Regular cardiac myocyte (primary cell): ENCODE measurements at places on chromosomes 7 and 10. TPM values are rescaled to one million over a fixed set of nuclear protein-coding genes. Genes with fewer than 3 reads are reported as not detected.

The PTPN12 gene
- total RNA-seq = 38.5 and 45.1 TPM in 2 replicates

The INTS1 gene
- total RNA-seq = 29.0 and 45.1 TPM in 2 replicates

The TTYH3 gene
- total RNA-seq = 17.2 and 25.9 TPM in 2 replicates

The OR6V1 gene
- not detected in 2 replicates for total RNA-seq

The NEUROD6 gene
- not detected in 2 replicates for total RNA-seq

The SP4 gene
- 4.4 and 21.1 TPM in 2 replicates for total RNA-seq

The LRMDA gene
- total RNA-seq = 0.38 and 2.0 TPM in 2 replicates

The BICC1 gene
- 92.6 and 161 TPM in 2 replicates for total RNA-seq

The NANOS1 gene
- 0.28 and 0.96 TPM in 2 replicates for total RNA-seq

The FAM180A gene
- total RNA-seq = 3.1 and 21.5 TPM in 2 replicates

The KMT2C gene
- 18.6 and 23.4 TPM in 2 replicates for total RNA-seq
